ENCODE measurements at places on chromosomes 7 and 10. TPM values are rescaled to one million over a fixed set of nuclear protein-coding genes. Genes with fewer than 3 reads are reported as not detected.

- DNase-seq: no peak
These were observed 91.5 kb downstream of the MCU start for GRCh38 chr10:72783410-72783833.

DNA sequence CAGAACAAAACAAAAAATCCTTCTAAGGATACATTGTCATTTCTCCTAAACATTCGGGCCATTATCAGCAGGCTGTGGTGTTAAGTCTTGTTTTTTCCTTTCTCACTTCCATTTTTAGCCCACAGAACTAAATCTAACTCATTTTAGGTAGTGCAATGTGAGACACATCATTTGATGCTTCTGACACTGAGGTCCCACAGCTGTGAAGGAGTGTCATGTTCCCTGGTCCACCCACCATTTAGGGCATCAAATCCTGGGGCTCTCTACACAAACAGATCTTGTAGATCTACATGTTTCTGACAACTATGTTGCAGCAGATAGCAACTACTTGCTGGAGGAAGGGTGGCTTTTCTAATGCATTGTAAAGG, 232.5 kb upstream of the IGFBP3 start:
- no peak for DNase-seq

- DNase-seq: peak; percentile 17
These were observed 47.8 kb downstream of the CPEB3 start for GRCh38 chr10:92242910-92243671.

Gene ZPBP
- total RNA-seq: not detected

Gene BAIAP2L1
- total RNA-seq: 1.2 TPM

GRCh38 chr10:25257646-25258045, 82.8 kb downstream of the GPR158 start:
- DNase-seq: no peak

GRCh38 chr10:77850620-77851231, 75.8 kb downstream of the DLG5 start:
- no peak for DNase-seq

DNA sequence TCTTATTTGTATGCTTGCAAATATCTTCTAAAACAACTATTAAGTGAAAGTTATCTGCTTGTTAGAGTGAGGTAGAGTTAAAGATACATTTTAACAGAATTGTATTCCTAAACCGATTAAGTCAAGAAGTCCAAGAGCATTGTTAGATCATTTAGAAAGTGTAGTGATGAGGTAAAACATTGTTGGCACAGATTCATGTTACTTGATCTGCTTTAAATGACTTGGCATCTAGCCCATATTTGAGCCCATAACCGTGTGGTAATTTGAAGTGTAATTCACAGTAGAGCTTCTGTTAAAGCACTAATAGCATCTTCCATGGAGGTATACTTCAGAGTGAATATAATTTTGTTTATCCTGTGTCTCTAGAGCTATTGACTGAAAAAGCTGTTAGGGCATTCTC, 62.1 kb downstream of the PTEN start:
- no peak for DNase-seq

Gene INA
- 0.32 TPM for total RNA-seq

Data from activated T-cell treated with anti-CD3 and anti-CD28 coated beads, Interleukin-2, amount 50 U/mL, for 4 hours (primary cell).